ENCODE measurements at places on chromosomes 7 and 10.

- DNase-seq: no peak
Measured at GRCh38 chr7:31603046-31603445, 84.0 kb upstream of the PPP1R17 start.

GRCh38 chr10:5647507-5648240 is 18.7 kb downstream of the ASB13 start:
- no peak for DNase-seq

GRCh38 chr7:157711353-157711888 is 374.6 kb downstream of the DNAJB6 start:
- no peak for DNase-seq

DNA sequence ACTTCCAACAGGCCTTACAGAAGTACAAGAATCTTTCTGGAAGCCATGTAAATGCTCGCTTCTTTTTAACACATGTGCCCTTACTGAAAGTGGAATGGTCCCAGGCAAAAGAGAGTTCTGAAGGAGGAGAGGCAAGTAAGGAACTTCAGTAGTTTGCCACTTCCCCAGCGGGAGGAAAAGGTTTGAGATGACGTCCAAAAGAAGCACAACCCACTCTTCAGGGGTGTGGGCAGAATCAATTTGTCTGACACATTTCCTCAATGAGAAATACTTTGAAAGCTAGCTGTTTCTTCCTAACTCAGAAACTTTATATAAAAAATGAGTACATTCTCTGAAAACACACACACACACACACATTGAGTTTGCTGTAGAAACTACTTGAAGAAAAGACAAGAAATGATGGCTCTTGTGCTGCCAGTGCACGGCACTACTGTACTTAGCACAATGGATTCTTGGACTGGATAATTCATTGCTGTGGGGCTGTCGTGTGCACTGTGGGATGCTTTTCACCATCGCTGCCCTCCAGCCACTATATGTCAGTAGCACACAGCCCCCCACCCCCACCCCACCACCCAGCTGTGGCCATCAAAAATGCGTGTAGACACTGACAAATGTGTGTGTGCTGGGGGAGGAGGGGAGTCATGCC is 183.0 kb downstream of the SRPK2 start:
- DNase-seq: no peak

DNA sequence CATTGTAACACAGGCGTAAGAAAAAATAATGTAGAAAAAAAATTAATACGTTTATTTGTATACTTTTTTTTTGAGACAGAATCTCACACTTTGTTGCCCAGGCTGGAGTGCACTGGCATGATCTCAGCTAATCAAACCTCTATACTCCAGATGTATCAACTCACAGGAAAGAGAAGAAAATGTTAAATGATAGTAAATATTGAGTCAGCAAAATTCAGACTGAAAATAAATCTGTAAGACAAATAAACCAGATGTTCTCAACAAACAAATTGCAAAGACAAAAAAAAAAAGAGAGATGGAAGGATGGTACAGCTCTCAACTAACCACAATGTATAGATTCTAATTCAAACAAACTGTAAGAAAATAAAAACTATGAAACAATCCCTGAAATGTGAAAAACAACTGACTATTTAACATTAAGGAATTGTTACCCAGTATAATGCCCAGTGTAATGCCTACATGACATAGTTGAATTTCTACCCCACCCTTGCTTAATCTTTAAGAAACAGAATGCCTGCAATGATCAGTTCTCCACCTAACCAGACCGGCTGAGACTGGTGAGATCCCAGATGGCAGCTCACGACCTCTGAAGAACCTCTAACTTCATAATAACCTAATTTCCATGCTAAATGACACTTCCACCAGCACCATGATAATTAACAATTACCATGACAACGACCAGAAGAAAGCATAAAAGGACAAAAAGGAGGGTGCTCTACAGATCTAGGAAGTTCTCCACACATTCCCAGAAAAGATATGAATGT is 272.0 kb upstream of the GNAI1 start:
- DNase-seq: no peak

GRCh38 chr7:32153006-32153405 is 82.8 kb upstream of the PDE1C start:
- no peak for DNase-seq

DNA sequence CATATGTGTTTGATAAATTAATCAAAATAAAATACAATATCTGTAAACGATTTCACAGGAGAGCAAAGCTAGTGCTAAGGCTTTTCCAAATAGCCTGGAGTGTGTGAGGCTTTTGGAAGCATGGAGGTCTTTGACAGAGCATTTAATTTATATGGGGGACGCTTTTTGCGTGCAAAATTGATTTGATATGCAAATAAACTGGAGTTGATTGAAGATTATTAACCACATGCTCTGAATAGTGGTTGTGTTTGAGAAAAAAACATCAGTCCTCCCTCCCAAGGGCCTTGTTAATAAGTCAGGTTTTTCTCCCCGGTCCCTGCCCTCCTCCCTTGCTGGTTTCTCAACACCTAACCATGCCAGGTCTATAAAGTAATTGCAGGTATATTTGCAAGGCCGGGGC is 85.1 kb upstream of the FGFR2 start:
- no peak for DNase-seq

DNA sequence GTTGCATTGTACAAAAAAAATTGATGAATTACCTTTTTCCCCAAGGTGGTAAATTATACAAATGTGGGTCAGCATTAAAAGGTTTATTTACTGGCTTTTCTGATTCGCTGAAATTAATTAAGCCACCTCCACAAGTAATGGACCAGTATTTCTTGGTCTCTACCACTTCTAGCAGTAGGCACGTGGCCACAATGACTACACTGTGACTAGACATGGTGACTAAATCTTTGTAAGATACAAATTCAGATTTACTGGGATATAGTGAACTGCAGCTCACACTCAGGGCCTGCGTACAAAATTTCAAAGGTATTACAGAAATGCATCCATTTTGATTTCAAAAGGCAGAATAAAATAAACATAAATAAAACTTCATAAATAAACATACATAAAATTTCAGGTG is 10.9 kb downstream of the HPSE2 start:
- DNase-seq: no peak

DNA sequence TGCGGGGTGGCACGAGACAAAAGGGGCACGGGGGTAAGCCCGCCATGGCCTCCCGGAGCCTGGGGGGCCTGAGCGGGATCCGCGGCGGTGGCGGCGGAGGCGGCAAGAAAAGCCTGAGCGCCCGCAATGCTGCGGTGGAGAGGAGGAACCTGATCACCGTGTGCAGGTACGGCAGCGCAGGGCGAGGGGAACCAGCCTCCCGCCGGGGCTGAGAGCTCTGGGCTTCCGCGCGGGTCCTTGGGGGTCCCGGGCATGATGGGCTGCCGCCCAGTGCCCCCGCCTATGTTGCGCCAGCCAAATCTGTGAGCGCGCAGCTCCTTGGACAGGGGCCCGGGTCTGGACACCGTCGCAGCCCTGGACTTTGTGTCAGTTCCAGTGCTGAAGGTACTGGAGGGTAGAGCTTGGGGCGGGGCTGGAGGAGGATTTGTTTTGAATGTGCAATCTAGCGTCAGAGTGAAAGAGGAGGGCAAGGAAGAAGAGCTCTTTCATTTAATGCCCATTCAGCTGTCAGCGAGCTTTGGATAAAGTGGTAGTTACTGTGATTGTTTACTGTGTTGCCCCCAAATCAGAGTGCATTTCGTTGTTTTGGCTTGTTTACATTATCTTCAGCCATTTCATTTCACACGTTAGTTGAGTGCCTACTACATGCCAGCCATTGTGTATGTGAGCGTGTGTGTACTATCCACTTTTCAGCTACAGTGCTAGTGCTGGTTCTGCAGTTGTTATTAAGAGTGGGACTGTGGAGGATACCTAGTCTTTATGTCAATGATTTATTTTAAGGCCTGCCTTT is 777 bp downstream of the RUNDC3B start:
- DNase-seq: no peak

DNA sequence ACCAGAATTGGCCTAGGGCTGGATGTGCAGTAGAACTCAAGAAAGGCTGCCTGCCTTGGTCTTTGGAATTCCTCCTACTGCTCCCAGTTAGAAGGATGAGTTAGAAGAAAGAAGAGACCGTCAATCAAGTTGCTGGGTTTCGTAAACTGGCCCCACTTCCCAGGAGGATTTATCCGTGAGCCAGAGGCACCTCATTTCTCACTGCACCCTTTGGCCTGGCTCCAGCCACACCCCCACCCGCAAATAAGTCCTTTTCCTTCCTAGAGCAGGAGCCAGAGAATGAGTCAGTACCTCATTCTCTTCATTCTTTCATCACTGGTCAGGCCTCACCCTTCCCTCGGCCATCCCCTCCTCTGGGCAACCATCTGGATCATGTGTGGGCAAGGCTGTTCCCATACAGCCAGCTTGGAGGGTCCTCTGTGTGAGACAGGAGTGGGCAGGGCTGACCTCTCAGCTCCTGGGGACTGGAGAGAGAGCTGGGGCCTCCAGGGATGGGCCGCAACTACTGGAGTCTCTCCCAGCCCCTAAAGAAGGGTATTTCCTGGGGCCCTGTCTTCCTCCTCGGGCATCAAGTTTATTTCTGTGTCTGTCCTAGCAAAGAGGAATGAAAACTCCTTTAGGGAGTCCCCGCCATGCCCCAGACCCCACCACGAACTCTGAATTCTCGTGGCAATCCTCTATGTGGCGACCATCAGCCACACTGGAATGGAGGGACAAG is 87.2 kb upstream of the DUSP5 start:
- no peak for DNase-seq

DNA sequence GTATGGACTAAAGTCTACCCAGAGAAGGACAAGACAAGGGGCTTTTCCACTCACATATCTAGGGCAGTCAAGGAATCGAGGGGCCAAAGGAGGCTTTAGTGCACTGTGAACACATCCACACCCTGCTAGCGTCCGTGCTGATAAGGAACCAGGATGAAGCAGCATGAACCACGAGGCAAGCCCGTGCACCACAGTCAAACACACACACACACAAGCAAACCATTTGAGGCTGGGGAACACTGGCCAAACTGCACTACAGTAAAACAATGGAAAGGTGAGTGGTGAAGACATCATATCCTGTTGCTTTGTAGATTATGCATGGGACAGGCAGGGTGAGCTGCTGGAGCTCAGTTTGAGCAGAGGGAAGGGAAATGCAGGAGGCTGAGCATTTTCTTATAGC is 177.4 kb upstream of the CDCA7L start:
- no peak for DNase-seq

DNA sequence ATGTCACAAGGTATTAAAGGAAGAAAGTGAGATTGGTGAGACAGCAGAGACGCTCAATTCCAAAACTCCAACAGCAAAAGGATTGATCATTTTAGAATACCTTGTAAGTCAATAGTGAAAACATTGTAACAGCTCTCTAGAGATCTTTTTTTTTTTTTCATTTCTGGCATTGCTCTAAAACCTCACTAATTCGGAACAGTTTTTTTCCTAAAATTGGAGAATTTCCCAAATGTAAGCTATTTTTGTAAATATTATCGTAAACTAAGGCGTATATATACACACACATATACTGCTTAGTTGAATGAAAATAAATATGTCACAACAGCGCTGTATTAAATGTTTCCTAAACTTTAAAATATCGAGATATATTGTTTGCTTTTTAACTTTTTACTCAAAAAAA is 30.6 kb upstream of the CELF2 start:
- no peak for DNase-seq

- DNase-seq: no peak
Measured at GRCh38 chr10:86657396-86658011, 3.2 kb downstream of the OPN4 start.
